ENCODE measurements at places on chromosomes 5 and 9. TPM values are rescaled to one million over a fixed set of nuclear protein-coding genes. Genes with fewer than 3 reads are reported as not detected.

DNA sequence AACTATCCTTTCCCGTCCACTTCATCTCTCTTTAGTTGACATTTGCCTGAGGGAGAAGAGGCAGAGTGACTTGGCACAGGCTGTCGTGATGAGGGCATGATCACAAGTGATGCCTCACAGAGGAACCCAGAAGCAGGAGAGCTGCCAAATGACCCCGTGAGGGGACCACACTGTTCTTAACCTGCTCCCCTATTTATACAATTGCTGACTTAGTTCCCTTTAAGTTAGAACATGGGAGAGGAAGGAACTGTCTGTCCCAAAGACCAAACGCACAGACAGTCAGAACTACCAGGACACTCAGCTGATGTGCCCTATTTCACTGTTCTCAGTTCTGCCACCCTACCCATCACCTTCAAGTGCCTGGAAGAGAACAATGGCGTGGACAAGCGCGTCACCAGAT lies 73.7 kb downstream of the SLC1A3 start:
- no peak for DNase-seq

GRCh38 chr5:88663793-88664216 lies 219.2 kb downstream of the MEF2C start:
- no peak for DNase-seq

DNA sequence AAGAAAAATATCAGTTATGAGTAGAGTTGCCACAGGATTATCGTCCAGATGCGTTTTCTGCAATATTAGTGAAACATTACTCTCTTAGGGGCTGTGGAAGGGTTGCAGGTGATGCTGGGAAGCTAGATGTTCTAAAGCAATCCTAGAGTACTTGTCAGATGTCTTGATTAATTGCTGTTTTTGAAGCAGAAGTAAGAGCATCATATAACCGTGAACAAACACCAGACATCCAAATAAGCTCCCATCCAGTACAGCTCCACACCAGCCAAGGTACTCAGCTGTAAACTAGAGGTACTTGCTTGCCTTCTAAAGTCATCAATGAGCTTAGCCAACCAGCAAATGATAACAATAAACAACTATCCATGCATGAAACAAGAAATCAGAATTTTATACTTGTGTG lies 131.1 kb downstream of the ST8SIA4 start:
- DNase-seq = no peak

- DNase-seq = no peak
These were observed 138.9 kb upstream of the RUSC2 start for GRCh38 chr9:35350827-35351549.

GRCh38 chr9:89815903-89816573 lies 211.2 kb downstream of the GADD45G start:
- peak; percentile 54 for DNase-seq

Gene TTC1
- 9.7 TPM for total RNA-seq

Gene PDE6A
- not detected for total RNA-seq
